Stimulated activated CD8-positive, alpha-beta memory T cell treated with anti-CD3 and anti-CD28 coated beads, Interleukin-15, amount 100 ng/mL, for 48 hours (primary cell): ENCODE measurements at places on chromosomes 11 and 22.

GRCh38 chr11:14644226-14645014 is 816 bp downstream of the PDE3B start:
- peak; percentile 23 for DNase-seq

DNA sequence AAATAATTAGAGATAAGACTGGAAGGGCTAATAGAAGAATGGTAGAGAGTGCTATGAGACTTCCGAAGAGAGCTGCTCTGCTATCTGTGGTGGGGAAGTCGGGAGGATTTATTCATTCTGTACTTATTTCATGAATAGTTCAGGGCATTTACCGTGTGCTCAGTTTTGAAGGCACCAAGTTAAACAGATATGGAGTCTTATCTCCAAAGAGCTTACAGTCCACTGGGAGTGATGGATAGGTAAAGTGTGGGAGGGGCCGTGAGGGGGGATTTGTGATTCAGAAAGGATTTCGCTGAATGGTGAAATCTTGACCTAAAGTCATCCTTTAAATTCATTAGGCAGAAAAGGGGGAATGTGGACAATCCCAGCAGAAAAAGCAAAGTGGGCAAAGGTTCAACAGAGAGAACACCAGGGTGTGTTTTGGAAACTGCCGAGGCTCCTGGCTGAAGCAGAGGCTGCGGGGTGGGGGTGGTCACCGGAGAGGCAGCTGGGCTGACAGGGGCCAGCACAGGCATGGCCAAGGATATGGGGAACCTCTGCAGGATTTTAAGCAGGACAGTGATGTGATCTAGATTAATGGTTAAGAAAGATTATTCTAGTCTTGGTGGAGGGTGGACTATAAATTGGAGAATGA is 91.2 kb downstream of the UBASH3B start:
- no peak for DNase-seq

DNA sequence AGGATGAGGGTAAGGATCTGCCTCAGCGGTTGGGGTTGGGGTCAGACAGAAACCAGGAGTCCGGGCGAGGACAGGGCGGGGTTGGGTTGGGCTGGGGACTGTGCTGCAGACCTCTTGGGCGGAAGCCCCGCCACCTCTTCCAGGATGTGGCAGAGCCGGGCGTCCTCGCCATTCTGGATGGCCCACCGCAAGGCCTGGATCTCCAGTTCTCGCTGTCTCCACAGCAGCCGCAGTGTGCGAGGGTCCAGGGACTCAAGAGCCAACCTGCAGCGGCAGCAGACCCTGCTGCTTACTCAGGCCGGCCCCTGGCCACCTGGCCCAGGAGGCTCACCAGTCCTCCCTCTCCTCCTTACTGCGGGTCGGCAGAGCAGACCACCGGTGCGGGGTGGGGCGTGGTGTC is 2.0 kb downstream of the LMNTD2 start:
- no peak for DNase-seq

GRCh38 chr11:14499178-14499559 is 442 bp downstream of the COPB1 start:
- peak; percentile 17 for DNase-seq

GRCh38 chr11:4684631-4685285 is 12.9 kb downstream of the OR51E2 start:
- no peak for DNase-seq

GRCh38 chr11:83475760-83476159 is 189.6 kb upstream of the CCDC90B start:
- DNase-seq: no peak

DNA sequence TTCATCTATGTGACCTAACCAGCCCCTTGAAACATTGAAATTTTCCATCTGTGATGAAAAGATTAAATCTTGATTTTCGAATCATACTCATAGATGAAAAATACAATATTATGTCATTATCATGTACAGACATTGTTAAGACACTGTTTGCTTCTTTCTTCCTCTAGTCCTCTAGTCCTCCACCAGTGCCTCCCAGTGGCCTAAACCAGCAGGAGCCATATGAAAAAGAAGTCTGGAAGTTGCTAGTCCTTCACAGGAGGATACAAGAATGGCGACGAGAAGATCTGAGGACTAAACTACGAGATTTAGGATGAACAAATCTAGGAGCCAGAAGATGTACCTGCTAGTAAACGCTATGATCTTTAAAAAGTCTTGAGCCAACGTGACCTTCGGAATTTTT is 134.1 kb downstream of the SLC17A6 start:
- no peak for DNase-seq

DNA sequence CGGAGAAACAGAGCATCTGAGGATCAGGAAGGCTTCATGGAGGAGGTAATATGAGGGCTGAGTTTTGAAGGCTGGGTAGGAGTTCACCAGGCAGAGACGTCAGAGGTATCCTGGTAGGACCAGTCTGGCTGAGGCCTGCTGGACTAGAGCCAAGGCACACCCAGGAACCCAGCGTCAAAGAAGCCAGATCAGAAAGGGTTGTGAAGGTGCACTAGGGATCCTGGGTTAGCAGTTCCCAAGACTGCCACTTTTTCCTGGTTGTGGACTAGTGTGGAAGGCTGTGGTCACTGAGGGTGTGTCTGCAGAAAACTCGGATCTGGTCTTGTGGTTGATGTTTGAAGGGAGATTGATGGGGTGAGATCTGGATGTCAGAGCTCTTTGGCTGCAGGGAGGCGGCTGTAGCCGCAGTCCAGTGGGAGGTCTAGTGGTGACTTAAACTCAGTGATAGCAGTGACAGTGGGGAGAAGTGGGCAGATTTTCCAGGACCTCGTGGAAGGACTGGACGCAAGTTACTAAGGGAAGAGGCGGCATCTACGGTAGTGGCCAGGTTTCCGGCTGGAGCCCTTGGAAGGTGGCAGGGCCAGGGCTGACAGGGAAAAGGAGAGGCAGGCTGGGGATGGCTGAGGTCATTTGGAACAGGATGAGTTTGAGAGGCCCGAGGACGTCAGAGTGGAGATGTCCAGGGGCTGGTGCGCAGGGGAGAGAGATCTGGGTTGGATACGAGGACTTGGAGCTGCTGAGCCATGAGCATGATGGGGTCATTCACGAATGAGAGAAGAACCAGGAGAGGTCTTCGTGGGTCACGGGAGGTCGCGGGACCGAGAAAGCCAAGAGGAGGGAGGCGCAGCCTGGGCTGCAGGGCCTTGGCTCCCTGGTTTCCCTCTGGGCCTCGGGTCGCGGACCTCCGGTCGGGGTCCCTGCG is 10.9 kb downstream of the RELA start:
- DNase-seq: no peak

DNA sequence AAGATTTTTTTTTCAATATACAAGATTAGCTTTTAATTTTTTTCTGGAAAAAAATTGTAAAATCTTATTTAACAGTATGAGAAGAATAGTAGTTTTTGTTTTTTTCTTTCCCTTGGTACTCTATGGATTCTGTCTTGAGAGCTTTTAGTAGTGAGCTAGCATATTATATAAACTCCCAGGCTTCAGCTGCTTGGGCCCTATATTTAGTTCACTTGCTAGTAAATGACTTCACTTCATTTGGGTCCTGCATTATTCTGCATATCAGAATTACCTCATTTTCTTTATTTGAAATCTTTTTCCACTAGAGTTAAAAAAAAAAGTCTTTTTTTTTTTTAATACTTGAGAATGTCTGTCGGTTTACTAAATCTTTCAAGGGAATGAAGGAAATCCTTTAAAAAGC is 33.1 kb downstream of the HIPK3 start:
- DNase-seq: no peak

- DNase-seq: no peak
Observed at GRCh38 chr22:49906071-49906798, 12.0 kb downstream of the ALG12 start.

GRCh38 chr11:99535406-99535805 is 514.7 kb downstream of the CNTN5 start:
- DNase-seq: no peak

DNA sequence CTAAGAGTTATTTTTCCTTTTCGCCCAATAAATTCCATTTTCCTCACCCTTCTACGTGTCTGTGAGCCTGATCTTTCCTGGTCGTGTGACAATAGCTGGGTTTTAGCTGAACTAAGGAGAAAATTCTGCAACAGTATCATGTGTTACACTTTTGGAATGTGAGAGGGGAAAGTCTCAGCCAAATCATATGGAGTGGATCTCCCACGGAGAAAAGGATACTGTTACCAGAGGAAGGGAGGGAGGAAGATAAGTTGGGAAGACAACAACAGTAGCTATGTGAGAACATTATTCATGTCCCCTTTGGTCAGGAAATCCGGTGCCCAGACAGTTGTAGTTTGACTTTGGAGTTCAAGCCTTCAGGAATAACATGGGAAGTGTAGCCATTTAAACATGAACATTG is 584.0 kb upstream of the RAG2 start:
- DNase-seq: no peak

- DNase-seq: no peak
Observed at GRCh38 chr11:85165819-85166218, 461.3 kb downstream of the DLG2 start.

GRCh38 chr11:47916361-47916841 is 64.0 kb upstream of the PTPRJ start:
- no peak for DNase-seq

DNA sequence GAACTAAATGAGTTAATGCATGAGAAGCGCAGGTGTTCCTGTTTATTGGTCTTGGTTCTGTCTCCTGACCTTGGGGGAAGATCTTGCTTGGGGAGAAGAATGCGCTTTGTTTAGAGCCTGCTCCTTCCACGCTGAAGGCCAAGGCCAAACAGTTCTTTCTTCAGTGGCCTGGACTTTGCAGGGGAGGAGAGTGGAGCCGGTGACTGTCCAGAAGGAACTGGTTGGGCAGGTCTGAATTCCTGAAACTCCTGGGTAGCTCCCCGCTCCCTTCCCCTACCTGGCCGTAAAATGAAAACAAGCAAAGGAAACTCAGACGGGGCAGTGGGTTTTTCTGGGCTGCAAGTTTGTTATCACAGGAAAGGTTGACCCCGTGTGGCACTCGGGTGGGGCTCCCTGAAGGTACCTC is 3.6 kb downstream of the ARHGAP8 start:
- no peak for DNase-seq

DNA sequence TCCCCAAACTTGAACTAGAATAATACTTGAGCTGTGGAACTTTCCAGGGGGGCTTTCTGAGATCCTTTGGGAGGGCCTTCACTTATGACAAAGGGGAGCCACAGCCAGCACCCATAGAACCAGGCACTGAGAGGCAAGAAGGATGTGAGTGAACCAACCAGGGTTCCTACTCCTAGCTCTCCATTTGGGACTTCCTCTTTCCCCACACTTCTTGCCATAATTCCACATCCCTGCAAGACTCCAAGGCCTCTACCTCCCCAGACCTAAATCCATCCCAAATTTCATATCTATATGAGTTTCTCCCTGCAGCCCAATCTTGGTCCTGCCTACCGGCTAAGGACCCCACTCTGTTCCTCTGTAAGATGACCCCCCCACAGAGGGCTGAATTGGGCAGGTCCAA is 31.5 kb downstream of the NRXN2 start:
- no peak for DNase-seq

DNA sequence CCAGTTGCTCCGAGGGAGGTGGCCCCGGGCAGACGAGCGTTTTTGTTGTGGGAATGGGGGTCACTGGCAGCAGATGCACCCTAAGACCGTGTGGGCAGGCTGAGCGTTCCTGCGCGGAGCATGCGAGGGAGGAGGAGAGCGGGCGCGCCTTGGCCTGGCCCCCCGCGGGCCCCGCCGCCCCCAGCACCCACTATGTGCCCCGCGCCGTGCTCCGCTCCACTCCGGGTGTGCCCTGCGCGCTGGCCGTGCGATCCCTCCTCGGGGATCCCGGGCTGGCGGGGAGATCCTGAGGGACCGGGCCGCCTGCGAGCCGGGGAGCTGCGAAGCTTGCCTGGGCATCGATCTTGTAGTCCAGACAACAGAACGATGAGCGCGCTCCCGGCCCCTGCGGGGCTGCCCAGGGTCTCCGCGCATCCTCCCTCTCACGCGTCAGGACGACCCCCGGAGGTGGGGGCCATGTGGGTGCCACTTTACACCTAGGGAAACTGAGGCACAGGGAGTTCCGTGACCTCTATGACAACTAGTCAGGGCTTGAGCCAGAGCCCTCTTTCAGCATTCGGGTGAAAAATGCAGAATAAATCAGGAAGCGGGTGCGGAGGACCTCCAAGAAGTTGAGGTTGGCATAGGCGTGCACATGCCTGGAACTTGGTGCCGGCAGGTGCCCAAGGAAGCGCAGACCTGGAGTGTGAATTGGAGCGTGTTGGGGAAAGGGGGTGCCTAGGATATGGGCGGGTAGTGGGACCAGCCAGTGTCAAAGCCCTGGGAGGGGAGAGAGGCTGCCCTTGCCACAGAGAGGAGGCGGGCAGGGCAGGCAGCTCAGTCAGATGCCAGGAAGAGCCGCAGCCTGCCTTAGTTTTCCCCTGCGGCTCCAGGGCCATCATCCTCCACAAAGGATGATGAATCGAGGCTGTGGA is 1.3 kb upstream of the KMT5B start:
- DNase-seq: no peak

DNA sequence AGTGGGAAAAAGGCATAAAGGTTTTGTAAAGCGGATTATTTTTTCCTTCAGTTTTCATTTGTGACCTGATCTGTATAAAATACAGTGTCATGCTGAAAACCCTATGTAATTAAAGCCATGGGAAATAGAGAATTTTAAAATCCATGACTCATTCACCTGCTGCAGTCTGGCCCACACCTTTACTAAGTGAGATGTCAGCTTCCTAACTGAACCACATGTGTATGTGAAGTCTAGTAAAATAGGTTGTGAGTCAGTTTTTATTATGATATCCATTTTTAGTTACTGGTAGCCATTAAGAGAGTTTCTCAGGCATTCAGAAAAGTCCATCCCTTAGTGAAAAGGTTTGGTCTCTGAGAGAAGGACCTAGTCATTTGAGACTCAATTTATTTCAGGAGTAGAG is 60.9 kb downstream of the TRIM44 start:
- no peak for DNase-seq

GRCh38 chr11:85756401-85757200 is 54.3 kb downstream of the SYTL2 start:
- no peak for DNase-seq

DNA sequence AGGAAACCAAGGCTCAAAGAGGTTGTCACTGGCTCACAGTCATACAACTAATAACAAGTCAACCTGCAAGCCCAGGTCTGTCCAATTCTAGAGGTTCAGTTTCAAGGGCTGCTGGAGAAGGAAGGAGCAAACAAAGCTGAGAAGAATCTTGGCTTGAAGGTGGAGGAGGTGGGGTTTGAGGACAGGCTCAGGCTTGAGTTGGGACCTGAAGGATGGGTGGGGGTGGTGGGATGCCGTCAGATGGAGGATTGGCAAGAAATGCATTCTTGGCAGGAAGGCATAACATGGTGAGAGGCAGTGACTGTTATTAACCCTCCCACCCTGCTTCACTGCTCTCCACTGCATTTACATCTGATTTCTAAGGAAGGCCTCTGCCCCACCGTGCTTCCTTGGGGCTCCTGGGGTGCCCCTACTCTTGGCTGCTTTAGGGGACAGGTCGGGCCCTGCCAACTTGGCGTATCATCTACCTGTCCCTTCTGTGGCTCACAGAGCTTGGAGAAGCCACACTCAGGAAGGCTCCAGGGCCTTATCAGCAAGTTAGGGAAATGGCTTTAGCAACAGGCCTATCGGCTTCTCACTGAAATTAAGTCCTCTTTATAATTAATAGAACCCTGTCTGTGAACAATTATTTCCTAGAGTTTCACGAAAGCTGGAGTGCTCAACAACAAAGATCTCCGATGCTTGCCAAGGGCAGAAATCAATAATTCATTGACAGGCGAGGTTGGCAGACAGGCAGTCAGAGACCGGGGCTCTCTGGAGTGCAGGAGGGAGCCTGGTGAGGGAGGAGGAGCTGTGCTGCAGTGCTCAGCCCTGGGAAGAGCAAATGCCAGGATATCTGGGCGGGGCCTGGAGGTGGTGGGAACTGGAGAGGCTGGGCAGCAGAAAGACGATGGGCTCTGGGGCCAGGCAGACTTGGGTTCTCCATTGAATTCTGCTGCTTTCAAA is 84.9 kb upstream of the NARS2 start:
- DNase-seq: no peak
